ENCODE measurements at places on chromosomes 7 and 10. TPM values are rescaled to one million over a fixed set of nuclear protein-coding genes. Genes with fewer than 3 reads are reported as not detected.

DNA sequence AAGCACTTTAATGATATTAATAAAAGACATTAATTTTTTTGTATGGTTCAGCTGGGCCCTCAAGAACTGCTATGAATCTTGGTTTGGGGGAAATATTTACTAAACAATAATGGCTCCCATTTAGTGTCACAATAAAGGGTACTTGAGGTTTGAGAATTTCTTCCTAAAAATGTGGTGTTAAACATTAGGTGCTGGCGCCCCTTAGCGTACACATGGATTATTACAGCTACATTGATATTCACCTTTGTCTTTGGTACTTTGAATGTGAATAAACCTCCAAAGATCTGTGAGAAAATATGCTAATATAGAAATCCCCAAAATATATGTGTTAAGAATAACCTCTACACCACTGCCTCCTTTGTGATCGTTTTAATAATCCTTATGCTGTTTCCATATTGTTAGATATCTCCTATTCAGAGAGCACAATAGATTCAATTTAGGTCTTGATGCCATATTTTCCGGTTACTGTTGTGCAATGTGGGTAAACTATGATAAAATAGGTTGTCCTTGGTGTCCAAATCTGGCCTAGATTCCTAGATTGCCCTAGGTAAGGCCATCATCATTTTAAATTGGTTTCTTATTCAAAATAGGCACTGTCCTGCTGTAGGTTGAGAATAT is 161.8 kb upstream of the CACNA2D1 start:
- DNase-seq, result peak; percentile 39

DNA sequence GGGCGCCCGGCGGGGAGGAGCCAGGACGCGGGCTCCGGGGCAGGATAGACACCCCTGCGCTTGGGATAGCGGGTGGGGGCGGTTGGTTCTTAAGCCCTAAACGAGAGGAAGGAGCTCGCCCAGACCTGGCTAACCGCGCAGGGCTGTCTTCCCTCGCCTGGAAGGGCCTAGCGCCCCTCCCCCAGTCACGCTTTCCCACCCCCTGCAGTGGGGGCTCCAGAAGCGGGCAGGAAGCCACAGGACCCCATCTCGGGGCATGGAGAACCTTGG is 6.5 kb downstream of the SHH start:
- DNase-seq, result no peak

MACC1 gene
- total RNA-seq, result 0.08 TPM

AGAP9 gene
- 3.4 TPM for total RNA-seq

DNA sequence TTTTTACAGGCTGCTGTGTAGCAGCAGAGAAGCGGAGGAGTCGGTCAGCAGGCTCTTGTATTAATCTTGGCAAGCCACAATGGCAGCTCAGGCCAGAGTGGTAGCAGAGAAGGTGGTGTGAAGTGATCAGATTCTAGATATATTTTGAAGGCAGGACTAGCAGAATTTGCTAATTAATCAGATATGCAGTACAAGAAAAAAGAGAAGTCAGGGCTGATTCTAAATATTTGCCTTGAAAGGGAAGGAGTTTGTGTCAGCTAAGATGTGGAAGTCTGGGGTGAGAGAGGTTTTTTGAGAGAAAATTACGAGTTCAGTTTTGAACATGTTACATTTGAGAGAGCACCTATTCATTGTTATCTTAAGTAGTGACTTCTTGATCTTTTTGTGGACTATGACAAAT is 176.3 kb downstream of the WNT2 start:
- DNase-seq, result no peak

DNA sequence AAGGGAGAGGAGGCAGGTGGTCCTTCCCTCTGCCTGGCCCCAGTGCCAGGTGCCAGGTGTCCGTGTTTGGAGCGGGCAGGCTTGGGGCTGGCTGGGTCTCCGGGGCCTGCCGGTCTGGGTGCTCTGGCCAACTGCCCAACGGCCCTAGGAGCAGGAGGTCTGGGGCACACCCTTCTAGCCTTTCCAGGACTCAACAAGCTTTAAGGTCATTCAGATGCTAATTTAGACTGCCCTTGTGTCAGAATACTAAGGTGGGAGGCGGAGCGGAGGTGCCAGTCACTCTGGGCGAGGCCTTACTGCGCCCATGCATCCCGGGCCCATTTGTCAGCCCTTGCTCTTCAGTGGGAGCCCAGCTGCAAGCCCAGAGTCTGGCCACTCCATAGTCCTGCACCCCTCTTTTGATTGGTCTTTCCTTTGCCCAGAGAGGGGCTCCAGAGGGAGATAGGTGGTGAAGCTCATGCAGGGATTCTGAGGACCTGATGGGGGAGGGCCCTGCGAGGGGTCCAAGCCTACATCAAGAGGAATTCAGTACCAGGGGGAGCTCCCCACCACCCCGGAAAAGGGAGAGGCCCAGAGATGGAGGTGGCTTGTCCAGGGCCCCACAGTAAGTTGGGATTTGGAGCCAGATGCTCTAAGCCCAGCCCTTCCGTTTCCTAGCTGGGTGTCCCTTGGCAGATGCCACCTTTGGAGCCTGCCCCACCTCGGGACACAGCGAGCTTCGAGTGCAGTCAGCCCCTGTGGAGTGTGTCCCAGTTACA is 1.3 kb downstream of the PGAM2 start:
- no peak for DNase-seq

GRCh38 chr10:132469197-132469884 is 68.2 kb upstream of the INPP5A start:
- DNase-seq, result peak; percentile 83

AEBP1 gene
- total RNA-seq, result 94.6 TPM

EPHB6 gene
- total RNA-seq, result 5.4 TPM

- DNase-seq, result peak; percentile 66
These were observed 837 bp upstream of the IGFBP3 start for GRCh38 chr7:45921699-45922519.

GRCh38 chr10:32057036-32057372 is 779 bp upstream of the KIF5B start:
- DNase-seq, result peak; percentile 55

- DNase-seq, result no peak
These were observed 1.3 kb downstream of the OGDHL start for GRCh38 chr10:49760789-49761188.

PGAM2 gene
- 948 TPM for total RNA-seq
